Stimulated activated CD4-positive, alpha-beta T cell treated with anti-CD3 and anti-CD28 coated beads, Interleukin-1b, Interleukin-23, amount 100 ng/mL, for 24 hours (primary cell): ENCODE measurements at places on chromosomes 16 and 17.

DNA sequence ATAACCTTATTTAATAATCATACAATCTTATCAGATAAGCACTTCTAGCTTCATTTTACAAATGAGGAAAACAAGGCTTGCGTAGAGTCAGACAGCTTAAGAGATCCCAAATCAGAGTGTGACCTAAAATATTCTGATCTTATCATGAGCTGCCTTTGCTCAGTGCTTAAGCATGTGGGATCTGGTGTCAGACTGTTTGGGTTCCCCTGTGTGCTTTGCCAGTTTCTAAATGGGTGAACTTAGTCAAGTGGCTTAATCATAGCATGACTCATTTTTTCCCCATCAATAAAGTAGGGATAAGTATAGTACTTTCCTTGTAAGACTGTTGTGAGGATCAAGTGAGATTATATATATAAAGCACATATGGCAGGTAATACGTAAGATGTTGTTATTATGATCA is 612.6 kb upstream of the C16orf82 start:
- no peak for DNase-seq

- DNase-seq, result no peak
Measured at GRCh38 chr17:50355701-50356341, 9.9 kb downstream of the XYLT2 start.

DNA sequence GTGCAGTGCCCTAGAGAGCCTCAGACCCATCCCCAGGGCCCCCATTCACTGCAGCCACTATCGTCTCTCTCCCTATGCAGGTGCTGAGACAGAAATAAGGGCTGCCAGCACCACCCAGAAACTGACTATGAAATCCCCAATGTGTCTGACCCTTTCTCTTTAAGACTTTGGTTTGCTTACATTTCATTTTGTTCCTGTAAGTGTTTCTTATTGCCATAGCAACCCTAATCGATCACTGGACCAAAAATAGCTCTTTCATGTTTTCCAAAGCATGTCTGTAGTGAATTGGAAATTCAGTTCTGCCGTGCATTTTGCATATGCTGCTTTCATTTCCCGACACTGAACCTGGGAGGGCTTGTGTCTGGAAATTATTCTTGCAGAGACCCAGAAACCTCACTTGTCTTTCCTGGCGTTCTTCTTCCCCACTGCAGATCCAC is 148.7 kb upstream of the NOL11 start:
- DNase-seq, result no peak

GRCh38 chr17:67737145-67737544 is 19.4 kb downstream of the NOL11 start:
- DNase-seq, result no peak

GRCh38 chr17:68801335-68802247 is 153.6 kb downstream of the ABCA8 start:
- DNase-seq, result no peak

DNA sequence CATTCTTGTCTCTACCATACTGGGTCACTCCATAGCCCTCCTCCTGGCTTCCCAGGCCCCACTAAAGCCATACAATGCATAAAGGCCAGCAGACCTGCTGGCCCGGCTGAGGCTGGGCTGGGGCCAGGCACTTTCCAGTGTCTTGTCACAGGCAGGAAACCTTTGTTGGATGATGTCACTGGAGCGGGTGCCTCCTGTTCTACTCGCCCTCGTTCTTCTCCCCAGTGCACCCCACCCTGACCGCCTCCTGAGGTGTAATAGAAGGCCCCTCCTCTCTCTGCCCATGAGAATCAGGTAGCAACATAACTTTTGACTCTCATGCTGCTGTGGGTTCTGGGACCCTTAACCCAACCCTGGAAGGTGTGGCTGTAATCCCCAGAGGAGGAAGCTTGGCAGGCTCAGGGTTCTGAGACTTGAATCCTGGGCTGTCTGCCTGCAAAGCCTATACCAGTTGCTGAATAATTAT is 54.2 kb upstream of the IL34 start:
- no peak for DNase-seq

- DNase-seq, result no peak
Measured at GRCh38 chr17:79822583-79823124, 16.6 kb downstream of the CBX4 start.
